ENCODE measurements at places on chromosomes 16 and 17.

DNA sequence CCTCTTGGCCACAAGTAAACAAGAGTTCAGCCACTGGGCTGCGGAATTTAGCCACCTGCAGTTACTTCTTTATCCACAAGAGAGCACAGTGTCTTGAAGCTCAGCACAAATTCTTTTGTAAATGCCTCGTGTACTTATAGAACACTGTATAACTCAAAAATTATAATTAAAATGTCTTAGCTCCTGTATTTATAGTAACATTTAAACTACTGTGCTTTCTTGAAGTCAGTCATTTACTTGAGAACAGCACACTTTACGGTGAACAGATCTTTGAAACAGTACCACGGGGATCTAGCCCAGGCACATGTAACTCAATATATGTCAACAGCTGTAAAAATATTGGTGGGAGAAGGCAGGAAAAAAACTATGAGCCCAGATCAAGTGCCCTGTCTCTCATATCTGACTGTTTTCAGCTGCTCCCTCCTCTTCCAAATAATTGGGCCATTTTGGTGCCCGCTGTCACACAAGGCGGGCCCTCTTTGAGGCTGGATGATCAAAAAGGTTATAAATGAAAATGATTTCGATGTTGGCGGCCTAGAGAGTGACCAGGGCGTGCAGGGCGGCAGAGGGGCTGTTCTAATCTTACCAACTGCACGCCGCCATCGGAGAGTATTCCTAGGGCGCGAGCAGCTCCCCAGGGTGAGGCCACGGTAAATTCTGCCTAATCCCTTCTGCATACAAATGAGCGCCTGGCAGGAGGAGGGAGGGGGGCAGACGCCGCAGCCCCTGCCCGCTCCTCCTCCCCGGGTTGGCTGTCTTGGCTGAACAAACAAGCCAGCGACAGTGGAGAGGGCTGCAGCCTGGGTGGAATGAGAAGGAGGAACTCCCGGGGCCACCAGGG lies 183.2 kb downstream of the C16orf78 start:
- DNase-seq: no peak

GRCh38 chr16:85101956-85102630 lies 10.2 kb downstream of the CIBAR2 start:
- no peak for DNase-seq

DNA sequence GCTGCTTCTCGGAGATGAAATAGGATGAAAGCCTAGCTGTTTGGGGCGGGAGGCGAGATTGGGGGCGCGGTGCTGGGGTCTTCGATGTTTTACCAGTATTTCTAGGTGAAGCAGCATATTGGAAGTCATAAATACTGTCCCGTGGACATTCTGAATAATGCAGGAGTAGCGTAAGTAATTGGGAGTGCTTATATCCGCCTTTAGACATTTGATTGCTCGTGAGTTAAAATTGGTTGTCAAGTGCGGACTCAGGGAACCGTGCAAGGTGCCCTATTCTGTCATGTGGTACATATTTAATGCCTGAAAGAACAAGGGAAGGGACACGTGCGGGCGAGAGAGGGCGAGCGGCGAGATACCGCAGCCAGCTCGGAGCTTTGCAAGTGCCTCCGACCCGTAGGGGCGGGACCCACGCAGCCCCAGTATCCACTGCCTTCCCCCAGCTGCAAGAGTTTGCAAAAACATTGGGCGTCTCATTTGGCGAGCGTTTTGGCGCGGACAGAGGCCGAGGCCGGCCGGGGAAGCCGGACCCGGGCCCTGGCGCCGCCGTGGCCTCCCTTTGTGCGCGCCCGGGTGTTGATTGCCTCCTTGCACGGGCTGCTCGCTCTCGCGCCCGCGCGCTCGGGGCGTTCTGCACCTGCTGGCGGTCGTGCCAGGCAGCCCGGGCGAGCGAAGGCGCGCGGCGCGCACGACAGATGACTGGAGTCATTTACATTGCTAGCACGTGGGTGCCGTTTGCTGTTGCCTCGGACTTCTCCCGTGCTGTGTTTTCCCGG lies 849.8 kb upstream of the RBFOX1 start:
- DNase-seq: no peak

GRCh38 chr16:58018803-58019202 lies 6.8 kb upstream of the MMP15 start:
- DNase-seq: no peak

GRCh38 chr16:27289669-27290068 lies 21.1 kb upstream of the NSMCE1 start:
- no peak for DNase-seq

DNA sequence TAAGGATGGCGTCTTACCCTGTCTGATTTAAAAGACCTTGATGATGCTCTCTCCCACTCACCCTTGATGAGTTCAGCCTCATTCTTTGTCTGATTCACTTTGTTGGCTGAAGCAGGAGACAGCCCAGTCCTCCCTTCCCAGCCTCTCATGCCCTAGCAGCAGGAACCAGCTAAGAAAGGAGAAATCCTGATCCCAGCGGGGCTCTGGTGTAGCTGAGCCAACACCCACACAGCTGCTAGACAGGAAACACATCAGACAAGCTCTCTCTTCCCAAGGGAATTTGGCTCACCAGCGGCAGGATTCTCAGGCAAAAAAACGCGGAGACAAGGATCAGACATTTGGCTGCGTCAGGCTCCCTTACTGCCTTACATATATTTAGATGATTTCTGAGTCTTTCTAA lies 211.5 kb downstream of the CDH11 start:
- peak; percentile 61 for DNase-seq

- no peak for DNase-seq
Measured at GRCh38 chr16:15983898-15984297, 34.5 kb downstream of the ABCC1 start.

DNA sequence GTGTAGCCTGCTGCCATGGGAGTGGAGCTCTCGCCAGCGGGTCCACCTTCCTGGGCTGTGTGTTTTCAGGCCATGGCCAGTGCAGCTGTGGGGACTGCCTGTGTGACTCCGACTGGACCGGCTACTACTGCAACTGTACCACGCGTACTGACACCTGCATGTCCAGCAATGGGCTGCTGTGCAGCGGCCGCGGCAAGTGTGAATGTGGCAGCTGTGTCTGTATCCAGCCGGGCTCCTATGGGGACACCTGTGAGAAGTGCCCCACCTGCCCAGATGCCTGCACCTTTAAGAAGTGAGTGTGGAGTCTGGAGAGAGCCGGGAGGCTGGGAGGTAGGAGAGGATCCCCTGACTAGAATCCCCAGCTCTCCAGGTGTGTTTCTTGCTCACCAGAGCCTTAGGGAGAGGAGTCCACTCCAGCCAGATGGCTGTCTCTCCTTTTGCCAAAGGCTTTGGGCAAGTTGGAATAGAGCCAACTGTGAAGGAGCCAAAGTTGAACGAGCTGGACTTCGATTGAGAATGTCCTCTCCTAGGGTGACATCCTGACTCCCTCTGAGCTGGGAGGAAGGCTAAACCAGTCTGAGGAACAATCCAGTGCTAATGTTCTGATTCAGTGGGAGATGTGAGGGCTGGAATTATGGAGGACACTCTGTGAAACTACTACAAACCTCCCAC lies 24.4 kb upstream of the EFCAB13 start:
- no peak for DNase-seq

DNA sequence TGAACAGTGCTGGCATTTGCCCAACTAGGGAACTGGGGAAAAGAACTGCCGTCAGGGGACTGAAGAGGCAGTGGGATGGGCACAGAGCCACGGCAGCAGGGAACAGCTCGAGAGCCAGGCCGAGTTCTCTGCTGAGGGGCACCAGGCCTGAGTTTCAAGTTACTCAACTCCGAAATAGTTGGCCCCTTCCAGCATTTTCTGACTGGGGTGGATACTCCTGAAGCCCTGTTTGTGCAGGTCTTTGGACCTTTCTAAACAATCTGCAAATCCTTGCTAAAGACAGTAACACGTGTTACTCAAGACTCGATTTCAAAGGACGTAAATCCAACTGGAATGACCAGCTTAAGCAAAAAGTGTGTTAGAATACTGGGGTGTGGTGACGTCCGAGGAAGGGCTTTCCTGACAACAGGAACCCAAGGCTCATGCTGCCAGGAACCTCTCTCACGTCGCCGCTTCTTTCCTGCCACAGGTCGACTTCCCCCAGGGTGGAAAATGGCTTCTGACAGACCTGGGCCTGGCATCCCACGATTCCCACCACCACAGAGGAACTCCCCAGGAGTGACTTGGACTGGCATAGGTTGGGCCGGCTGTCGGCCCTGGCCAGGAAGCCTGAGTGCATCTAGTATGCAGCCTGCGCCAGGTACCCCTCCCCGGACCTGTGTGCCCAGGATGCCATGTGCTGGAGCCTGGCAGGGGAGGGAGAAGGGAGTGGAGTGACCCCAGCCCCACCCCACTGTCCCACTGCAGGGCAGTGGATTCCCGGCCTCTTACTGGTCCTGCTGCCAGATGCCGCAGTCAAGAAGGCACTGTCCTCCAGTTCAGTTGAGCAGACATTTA lies 71.9 kb downstream of the N4BP1 start:
- DNase-seq: peak; percentile 42

GRCh38 chr17:42618442-42619150 lies 9.1 kb downstream of the TUBG1 start:
- DNase-seq: peak; percentile 68

DNA sequence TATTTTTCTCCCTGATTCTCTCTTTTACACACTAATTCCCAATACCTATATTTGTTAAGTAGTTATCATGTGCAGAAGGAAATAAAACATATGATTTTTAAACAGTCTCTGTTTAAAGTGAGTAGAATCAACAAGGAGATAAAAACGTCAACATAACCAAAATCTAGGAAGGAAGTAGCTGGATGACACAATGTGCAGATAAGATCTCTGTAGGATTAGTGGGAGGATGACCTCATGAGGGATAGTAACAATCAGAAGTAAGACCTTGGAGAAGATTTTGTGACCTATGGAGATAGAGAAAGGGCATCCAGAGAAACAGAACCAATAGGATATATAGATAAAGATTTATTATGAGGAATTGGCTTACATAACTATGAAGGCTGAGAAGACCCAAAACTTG lies 262.6 kb upstream of the CDH11 start:
- DNase-seq: no peak

- DNase-seq: no peak
Measured at GRCh38 chr16:12327971-12328726, 351.6 kb downstream of the SNX29 start.

- DNase-seq: no peak
Measured at GRCh38 chr16:35208001-35208935, 1748.9 kb downstream of the TP53TG3F start.

GRCh38 chr17:29085223-29085622 lies 42.3 kb downstream of the PIPOX start:
- no peak for DNase-seq

- no peak for DNase-seq
Measured at GRCh38 chr16:72576189-72576588, 404.2 kb upstream of the PMFBP1 start.

DNA sequence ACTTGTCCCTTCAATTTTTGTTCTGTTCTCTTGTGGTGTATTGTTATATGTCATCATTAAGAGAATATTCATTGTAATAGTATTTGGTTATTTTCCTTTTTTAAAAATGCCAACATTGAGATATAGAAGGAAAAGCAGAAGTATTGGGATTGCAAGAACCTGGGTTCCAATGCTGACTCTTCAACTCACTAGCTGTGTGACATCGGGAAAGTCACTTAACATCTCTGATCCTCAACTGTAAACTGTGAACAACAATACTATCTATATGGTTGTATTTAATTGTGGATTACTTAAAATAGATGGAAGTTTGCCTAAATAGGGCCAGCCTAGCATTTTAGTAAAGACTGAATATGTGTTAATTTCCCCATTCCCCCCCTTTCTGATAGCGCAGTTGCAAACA lies 55.8 kb downstream of the TMEM186 start:
- no peak for DNase-seq

DNA sequence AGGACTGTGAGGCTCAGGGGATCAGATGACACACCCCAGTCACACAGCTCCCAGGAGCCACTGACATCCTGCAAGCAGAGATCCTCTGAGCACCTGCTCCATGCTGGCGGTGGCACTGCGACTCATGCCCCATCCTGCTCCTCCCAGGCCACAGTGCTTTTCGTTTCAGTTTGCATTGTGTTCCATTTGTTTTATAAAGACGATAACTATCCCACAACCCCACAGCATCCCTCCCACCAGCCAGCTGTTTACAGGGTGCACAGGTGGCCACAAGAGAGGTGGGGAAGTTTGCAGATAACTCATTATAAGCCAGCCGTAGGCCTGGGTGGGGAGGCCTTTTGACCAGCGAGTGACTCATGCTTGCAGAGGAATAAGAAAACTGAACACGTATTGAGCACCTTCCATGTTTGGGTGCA lies 28.2 kb downstream of the BCO1 start:
- no peak for DNase-seq

- DNase-seq: no peak
Measured at GRCh38 chr17:63447471-63448009, 1.4 kb upstream of the CYB561 start.

DNA sequence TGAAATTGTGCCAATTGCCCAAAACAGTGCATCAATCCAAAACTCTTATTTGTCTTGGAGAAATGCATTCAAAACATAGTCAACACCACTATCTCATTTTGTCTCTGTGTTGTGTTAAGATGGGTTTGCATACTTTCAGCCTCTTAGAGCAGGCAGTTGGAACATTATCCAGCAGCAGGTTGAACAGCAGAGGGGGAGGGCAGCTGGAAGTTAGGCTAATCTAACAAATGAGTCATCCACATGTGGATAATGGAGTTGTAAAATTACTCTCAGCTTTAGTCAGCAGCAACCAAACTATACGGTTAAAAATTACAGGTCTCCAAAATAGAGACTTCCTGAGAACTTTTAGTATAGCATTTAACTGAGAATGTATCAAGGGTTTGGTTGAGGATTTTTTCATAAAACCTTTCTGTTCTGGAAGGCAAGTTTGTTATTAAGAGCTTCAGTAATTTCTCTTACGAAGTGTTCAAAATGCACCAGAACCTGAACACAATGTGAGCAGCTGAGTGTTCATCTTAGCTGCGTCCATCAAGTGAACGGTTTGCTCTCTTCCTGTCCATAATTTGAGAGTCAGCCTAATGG lies 46.3 kb downstream of the PRKCA start:
- DNase-seq: no peak

- DNase-seq: no peak
Measured at GRCh38 chr16:31118223-31119155, 1.0 kb downstream of the KAT8 start.

DNA sequence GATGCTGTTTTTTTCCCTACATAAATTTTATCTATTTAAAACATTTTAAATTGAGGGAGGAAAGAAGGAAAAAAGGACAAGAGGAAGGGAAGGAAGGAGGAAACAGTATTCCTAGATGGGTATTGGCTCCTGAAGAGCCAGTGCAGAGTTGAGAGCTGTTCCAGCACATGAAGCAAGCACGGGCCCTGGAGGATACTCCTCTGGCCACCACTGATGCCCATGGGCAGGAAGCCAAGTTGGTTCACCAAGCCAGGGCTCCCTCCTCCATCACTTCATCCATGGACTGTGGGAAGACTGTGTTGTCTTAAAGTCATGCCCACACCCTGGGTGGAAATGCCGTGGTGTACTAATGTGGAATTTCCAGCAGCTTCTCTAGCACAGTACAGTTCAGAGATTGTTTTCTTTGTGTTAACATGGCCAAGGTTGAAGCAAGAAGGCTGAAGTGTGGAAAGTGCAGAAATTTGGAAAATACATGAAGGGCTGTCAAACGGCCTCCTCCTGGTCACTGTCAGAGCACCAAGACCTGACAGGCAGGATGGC lies 23.9 kb upstream of the NOS2 start:
- DNase-seq: no peak

- no peak for DNase-seq
Measured at GRCh38 chr17:58728798-58729197, 26.9 kb upstream of the PPM1E start.

GRCh38 chr17:79097226-79098055 lies 22.8 kb downstream of the ENGASE start:
- DNase-seq: no peak
